ENCODE measurements at places on chromosomes 12 and 14. TPM values are rescaled to one million over a fixed set of nuclear protein-coding genes. Genes with fewer than 3 reads are reported as not detected.

DNA sequence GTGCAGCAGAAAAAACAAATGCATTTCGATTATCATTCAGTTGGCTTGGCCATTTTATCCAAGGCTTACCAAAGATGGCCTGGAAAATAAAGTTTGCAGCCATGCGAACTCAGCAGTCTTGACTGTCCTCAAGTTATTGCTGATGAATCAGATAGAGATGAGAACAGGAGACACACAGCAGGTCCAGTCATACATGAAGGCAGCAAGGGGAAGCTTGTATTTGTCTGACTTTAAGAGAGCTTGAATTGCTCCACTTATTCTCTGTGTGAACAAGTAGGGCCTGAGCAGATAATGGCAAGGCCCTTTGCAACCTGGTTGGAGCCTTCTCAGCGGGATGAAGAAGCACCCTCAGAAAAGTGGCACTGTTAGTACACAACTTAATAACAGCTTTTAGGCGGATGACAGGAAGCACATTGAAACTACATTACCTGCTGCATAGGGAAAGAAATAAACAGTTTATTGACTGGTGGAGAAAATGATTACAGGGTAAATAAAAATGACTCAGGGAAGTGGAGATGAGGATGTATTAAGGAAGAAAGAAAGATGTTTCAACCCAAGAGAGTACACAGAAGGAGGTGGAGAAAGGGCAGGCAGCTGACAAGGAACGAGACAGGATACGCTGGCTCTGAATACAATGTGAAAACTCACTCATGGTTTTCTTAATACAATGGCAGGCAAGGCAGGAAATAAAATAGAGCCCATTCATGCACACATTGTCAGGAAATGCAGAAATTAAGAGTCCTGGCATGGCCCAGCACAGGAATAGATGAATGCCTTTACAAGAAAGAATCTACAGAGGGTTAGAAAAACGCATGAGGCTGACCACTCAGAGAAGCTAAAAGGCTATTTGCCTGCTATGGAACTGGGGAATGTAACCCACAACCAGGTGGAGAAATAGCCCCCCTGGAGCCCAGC lies 128.4 kb downstream of the GALC start:
- no peaks in the 10 kb centered on the region for H3K4me1 ChIP-seq
- no peaks in the 10 kb centered on the region for H3K27me3 ChIP-seq
- no peak overlapping the region for H3K4me3 ChIP-seq
- no peak overlapping the region for H3K27ac ChIP-seq
- no peak for DNase-seq

GRCh38 chr14:26382901-26383685 lies 214.7 kb downstream of the NOVA1 start:
- no peaks in the 10 kb centered on the region for H3K4me1 ChIP-seq
- no peaks in the 10 kb centered on the region for H3K27me3 ChIP-seq
- H3K36me3 ChIP-seq, result no peaks in the 10 kb centered on the region
- no peak overlapping the region for H3K27ac ChIP-seq

POTEG gene
- not detected for total RNA-seq

PSMD9 gene
- total RNA-seq, result 62.7 TPM

PGF gene
- 7.3 TPM for total RNA-seq
